Fibroblast of mammary gland (primary cell): ENCODE measurements at places on chromosomes 2 and 18.

DNA sequence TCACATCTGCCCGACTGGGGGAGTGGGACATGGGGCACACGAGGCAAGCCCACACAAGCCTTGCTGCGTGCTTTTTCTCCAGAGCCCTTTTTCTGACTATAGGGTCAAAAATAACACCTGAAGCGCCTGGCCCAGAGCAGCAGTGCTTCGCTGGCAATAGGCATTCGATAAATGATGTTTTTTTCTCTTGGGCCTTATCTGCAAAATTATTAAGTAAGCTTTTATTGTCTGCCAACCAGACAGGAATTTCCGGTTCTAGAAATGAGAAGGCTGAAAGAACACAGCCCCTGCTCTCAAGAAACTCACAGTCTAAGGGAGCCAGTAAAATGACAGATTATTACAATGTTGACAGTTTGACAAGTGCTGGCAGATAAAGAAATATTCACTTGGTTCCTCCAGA lies 2.7 kb upstream of the TMBIM1 start:
- DNase-seq: no peak

DNA sequence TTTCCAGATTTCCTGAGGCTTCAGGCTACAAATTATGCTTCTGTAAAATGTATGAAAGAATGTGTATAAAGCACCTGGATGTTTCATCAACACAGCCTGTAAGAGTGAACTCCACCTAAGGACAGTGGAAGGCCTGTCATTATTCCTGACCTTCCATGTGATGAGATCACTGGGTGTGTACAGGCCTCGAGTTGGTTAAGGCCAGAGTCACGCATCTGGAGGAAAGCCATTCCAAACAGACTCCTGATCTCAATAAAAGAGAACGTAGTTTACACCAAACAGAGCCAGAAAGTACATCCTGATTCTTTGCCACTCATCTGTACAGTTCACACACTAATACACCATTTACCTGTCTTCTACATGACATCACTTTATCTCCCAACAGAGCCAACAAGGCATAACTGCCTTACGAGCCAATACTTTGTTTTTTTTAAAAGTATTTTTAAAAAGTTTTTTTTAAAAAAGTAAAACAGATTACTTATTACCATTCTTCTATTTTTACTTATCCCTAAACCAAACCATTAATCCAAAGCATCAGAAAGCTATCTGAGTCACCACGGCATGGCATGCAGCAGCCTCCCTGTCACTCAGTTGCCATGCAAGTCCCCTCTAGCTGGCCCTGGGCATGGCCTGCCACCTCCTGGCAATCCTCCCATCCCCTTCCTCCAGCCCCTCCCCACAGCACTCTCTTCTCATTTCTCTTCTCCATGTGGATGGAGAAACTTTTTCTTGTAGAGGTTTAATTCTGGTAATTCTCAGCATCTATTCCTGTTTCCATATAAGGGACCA lies 78.8 kb upstream of the TFCP2L1 start:
- peak; percentile 95 for DNase-seq

GRCh38 chr2:88010136-88010535 lies 6.2 kb downstream of the RNU2-63P start:
- DNase-seq: no peak

DNA sequence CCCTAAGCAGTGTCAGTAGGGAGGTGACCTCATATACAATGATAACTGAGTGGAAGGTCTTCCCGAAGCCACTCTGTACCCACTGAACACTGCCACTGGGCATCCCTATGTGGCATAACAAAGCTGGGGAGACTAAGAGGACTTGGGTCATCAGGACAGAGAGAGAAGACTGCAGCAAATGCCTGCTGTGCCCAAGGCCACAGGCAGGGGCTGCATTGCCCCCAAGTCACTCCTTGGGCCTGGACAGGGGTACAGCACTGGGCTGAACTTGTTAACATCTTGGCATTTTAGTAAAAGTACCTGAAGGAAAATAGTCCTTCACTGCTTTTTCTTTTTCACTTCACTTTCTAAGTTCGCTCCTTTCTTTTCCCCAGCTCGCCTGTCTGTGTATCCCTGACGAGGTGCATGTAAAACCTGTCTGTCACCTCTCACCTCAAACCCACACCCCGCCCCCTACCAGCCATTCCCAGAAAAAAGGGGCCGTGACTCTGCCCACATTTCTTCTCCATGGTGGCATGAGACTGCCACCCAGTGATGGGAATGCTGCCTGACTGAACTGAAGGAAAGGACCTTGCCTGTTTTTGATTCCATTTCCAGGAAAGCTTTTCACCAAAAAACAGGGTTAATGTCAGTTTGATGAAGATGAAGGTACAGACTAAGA lies 62.9 kb downstream of the MTHFD2 start:
- peak; percentile 20 for DNase-seq

GRCh38 chr2:113920996-113921395 lies 31.1 kb downstream of the ACTR3 start:
- DNase-seq: peak; percentile 53

GRCh38 chr2:71934595-71935261 lies 212.9 kb downstream of the CYP26B1 start:
- DNase-seq: peak; percentile 88

DNA sequence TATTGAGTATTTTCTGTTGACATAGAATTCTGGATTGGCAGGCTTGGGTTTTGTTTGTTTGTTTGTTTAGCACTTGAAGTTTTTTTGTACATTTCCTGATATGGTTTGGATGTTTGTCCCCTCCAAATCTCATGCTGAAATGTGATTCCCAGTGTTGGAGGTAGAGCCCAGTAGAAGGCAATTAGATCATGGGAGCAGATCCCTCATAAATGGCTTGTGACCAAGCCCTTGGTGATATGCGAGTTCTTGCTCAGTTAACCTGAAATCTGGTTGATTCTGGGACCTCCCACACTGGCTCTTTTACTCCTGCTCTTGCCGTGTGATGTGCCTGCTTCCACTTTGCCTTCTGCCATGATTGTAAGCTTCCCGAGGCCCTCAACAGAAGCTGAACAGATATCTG lies 98.0 kb downstream of the PTPN4 start:
- DNase-seq: no peak

DNA sequence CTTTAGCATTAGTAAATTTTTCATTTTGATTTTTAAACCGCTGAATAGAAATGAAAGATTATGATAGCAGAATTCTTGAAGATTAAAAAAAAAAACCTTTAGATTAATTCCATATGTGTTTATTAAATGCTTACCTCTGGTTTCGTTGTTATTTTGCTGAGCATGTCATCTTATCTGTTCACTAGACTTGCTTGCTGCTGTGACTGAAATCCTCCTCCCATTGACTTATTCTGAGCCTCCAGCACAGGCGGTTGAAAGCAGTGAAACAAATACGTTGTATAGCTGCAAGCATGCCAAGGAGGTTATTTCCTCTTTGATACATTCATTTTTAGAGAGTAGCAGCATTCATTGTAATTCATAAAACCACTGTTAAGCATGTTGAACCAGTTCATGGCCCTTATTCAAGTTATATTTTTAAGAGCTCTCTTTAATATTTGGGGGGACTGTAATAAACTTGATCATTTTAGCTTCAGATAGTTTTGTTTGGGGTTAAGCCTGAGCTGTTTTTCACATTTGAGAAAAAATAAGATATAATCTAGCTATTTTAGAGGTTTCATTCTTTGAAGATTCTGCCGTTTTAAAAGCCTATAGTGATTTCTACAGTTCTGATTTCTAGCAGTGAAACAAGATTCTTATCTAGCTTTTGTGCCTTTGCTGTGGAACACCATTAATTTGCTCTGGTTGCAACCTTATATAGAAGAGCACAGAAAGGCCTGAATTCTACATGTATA lies at the start of gene HTR2B:
Gene HTR2B, minus strand, starts transcription at position 205 of the 731 bp plus-strand sequence. CDS start 1,278 bp downstream, outside the sequence.
- peak; percentile 36 for DNase-seq

DNA sequence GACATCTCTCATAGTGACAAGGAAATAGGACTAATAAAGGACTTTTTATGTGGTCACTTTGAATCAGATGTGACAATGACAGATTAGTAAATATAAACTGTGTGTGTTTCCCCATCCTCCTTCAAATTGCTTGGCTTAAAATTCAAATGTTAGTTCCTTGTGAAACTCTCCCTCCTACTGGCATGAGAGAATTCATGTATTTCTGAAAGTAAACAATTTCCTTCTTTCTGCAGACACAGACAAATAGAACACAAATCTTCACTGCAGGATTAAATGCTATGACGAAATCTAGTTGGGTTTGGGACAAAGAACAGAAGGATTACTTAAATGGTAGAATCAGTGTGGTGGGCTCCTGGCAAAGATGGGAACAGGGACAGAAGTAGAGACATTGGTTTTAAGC lies 328.7 kb upstream of the FAM98A start:
- DNase-seq: no peak

DNA sequence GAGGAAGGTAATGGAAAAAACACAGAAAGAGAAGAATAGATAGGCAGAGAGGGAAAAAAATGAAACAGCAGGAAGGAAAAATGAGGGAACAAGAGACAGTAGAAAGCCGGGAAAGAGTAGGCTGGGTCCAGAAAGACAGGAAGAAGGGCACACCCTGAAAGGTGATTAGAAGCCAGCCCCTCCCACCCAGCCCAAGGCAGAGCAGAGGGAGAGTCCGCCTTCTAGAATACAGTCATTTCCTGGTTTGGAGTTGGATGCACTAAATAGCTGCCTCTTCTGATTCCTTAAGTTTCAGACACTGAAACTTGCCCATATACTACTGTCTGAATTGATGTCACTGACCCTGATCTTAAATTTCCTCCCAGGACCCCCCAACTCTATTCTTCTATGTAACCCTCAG lies 17.9 kb upstream of the DSG3 start:
- DNase-seq: no peak

DNA sequence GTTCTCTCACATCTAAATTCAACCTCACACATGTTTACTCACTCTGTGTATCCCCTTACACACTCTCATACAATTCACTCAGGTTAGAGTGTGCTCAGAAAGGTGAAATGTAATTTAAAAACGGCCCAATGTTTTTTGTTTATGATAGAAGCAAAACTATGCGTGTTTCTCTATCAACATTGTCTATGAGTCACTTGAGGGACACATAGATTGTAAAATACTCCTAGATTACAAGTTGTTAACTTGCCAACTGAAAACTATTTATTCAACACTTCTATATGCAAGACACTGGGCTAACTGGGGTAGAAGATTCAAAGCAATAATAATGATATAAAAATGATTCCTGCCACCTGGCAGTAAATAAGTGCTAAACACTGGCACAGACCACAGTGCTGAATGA lies 24.6 kb downstream of the CCDC195 start:
- no peak for DNase-seq

DNA sequence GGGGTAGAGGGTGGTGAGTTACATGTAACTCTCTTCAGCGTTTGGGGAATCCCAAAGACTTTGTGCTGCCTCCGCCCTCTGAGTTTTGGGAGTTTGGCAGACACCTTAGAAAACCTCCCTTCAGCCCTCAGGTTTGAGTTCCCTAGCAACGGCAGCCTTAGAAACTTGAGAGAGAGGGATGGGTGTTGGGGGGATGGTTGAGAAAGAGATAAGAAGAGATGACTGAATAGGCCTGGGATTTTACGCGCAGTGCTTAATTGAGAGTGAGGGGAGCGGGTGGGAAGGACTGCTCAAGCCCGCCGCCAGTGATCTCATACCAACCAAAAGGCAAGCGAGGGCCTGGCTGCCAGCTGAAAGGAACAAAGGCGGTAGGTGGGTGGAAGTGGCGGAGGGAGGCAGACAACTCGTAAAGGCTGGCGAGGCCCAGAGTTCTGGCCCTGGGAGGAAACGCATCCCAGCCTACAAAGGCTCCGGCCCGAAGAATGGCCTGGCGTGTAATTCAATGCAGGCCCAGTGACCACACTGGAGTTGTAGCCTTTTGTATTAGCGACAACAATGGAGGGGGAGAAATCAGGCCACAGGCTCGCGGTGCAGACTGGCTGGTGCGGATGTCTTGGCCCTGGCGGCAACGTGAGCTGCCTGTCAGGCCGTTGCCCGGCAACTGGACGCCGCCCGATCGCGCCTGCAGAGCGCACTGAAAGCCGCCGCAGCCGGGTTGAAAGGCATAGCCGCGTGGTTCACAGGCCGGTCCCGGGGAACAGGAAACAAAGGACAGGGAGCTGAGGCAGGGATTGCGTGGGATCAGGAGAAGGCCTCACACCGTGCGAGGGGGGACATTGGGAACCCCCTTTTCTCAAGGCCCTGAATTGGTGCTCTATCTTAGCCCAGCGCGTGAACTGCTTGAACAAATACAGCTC lies 39.9 kb upstream of the DARS1 start:
- peak; percentile 41 for DNase-seq

DNA sequence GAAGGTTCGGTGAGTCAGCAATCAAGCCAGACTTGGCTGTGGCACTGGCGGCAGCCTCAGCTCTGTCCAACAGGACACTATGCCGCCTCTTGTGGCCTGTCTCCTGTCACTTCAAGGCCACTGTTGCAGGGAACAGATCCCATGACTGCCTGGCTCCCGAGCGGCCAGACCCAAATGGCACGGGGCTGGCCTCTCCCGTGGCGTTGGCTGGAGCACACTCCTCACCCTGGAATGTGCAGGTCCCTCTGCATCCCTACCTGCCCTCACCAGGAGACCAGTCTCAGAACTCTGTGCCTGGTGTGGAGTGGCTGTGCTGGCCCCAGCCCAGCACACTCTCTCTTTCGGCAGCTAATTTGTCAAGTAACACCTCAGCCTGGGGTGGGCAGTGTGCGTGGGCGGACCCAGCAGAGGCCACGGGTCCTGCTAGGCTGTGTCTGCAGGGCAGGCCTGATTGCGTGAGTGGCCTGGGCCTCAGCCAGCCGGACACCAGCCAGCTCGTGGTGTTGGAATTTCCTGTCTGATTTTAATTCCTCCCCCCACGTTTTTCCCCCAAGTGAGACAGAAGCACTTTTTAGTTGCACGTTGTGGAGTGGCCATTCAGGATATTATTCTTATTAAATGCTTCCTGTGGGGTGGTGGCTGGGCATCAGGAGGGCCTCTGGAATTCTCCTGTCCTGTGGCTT lies 179.3 kb downstream of the GLI2 start:
- peak; percentile 86 for DNase-seq

DNA sequence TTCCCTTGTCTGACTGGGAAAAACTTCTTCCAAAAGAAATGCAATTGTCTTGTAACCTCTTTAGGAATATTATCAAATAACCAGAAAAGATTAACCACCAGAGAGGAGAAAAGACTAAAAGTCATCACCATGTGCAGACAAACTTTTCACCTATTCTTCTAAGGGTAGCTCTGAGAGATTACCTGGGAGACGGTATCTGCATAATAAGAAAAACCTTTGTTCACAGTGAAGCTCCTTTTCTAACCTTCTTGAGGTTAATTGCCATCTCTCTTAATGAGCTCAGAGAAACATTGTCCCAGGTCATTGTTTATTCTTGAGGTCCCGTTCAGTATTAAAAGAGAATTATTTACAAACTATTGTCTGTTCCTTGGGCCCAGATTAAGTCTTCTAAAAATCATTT lies 1091.2 kb upstream of the LRRTM1 start:
- DNase-seq: no peak

DNA sequence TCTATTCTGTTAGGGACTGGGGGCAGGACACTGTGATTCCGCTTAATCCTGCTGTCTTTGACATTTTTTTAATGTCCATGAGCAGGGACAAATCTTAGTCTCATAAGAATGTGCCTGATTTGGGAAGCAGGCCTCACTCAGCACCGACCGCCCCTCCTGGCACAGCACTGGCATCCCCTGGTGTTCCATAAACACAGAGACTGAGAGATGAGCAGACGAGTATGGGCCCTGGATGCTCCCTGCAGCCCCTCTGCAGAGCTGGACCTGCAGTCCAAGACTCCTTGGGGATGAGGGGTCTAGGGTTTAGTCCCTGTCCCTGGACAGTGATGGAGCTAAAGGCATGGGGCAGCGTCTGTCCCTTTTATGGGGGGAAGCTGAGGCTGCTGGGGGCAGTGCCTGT lies 81.6 kb downstream of the NDUFA10 start:
- no peak for DNase-seq

- DNase-seq: peak; percentile 81
These were observed at the start of gene GALNT13 for GRCh38 chr2:153871231-153872221. Gene GALNT13, plus strand, starts transcription at chr2:153871922.

GRCh38 chr2:222835143-222835822 lies 25.6 kb upstream of the ACSL3 start:
- DNase-seq: no peak
